Subcutaneous preadipocyte (primary cell): ENCODE measurements at places on chromosomes 3 and 15. TPM values are rescaled to one million over a fixed set of nuclear protein-coding genes. Genes with fewer than 3 reads are reported as not detected.

The DNAJA4 gene
- total RNA-seq, result 1.1 and 2.0 TPM in 2 replicates

The EXD1 gene
- not detected in 2 replicates for total RNA-seq

The CD80 gene
- not detected in 2 replicates for total RNA-seq

The IL20RB gene
- 1.8 and 3.1 TPM in 2 replicates for total RNA-seq

The MAP6D1 gene
- 0.73 and 3.9 TPM in 2 replicates for total RNA-seq

The GABRR3 gene
- not detected in 2 replicates for total RNA-seq

The MASP1 gene
- total RNA-seq, result 3.7 and 7.0 TPM in 2 replicates

The BCL6 gene
- 19.7 and 27.6 TPM in 2 replicates for total RNA-seq

The ROPN1B gene
- not detected in 2 replicates for total RNA-seq

The PIERCE2 gene
- 0.73 and 1.4 TPM in 2 replicates for total RNA-seq

The SORD gene
- 29.0 and 42.6 TPM in 2 replicates for total RNA-seq

The BFSP2 gene
- not detected in 2 replicates for total RNA-seq

The IL16 gene
- 1.6 and 4.0 TPM in 2 replicates for total RNA-seq

The STIMATE gene
- total RNA-seq, result 12.9 and 14.5 TPM in 2 replicates

The GP5 gene
- total RNA-seq, result under 0.01 TPM in 1 of 2 replicates, not detected in the other
